ENCODE measurements at places on chromosomes 2 and 18. TPM values are rescaled to one million over a fixed set of nuclear protein-coding genes. Genes with fewer than 3 reads are reported as not detected.

GRCh38 chr2:24571828-24572442 is 80.9 kb downstream of the NCOA1 start:
- H3K4me1 ChIP-seq = no peaks in the 10 kb centered on the region
- H3K36me3 ChIP-seq = no peaks in the 10 kb centered on the region
- peak overlapping the region; percentile 19 for H3K27ac ChIP-seq
- no peak overlapping the region for H3K4me3 ChIP-seq
- H3K27me3 ChIP-seq = no peaks in the 10 kb centered on the region
- DNase-seq = no peak

- DNase-seq = peak; percentile 1
- H3K36me3 ChIP-seq = no peaks in the 10 kb centered on the region
- no peaks in the 10 kb centered on the region for H3K4me1 ChIP-seq
- H3K4me3 ChIP-seq = no peak overlapping the region
- no peaks in the 10 kb centered on the region for H3K27me3 ChIP-seq
These were observed 36.9 kb downstream of the CRACDL start for GRCh38 chr2:98899041-98899702.

GRCh38 chr2:227038550-227039189 is 125.3 kb downstream of the COL4A4 start:
- no peak overlapping the region for H3K4me3 ChIP-seq
- H3K27ac ChIP-seq = no peak overlapping the region
- H3K36me3 ChIP-seq = no peaks in the 10 kb centered on the region
- no peak for DNase-seq
- no peaks in the 10 kb centered on the region for H3K27me3 ChIP-seq
- H3K4me1 ChIP-seq = peaks cover 6% of the 10 kb centered on the region

- H3K27me3 ChIP-seq = no peaks in the 10 kb centered on the region
- H3K27ac ChIP-seq = peak overlapping the region; percentile 39
- H3K4me3 ChIP-seq = no peak overlapping the region
- no peaks in the 10 kb centered on the region for H3K36me3 ChIP-seq
- no peak for DNase-seq
These were observed 146.4 kb upstream of the ID2 start for GRCh38 chr2:8535469-8535795.

DNA sequence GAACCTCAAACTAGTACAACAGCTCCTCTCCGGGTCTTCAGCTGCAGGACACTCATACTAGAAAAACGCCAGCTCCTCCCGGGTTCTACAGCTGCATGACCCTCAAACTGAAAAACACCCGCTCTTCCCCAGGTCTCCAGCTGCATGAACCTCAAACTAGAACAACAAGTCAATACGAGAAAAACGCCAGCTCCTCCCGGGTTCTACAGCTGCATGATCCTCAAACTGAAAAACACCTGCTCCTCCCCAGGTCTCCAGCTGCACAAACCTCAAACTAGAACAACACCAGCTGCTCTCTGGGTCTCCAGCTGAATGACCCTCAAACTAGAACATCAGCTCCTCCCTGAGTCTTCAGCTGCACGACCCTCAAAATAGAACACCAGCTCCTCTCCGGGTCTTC is 315.0 kb upstream of the TFPI start:
- H3K27me3 ChIP-seq = no peaks in the 10 kb centered on the region
- no peak overlapping the region for H3K4me3 ChIP-seq
- no peak for DNase-seq
- peaks cover 4% of the 10 kb centered on the region for H3K4me1 ChIP-seq
- no peak overlapping the region for H3K27ac ChIP-seq

DNA sequence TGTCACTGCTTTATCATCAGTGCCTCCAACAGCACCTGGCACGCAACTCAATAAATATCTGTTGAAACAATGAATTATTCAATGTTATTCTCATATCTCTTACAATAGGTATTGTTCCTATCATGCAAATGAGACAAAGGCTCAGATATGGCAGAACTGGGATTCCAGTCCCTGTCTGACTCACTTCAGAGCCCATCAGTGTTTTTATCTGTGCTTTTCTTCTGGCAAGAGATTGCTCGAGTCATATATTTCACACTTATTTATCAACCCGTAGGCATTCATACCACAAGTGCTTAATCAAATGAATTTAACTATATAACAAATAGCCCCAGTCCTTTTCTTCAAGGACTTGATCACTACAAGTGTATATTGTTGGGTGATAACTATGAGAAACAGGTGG is 76.4 kb upstream of the TSPYL6 start:
- no peak for DNase-seq
- H3K4me1 ChIP-seq = no peaks in the 10 kb centered on the region
- H3K36me3 ChIP-seq = no peaks in the 10 kb centered on the region
- H3K27ac ChIP-seq = no peak overlapping the region
- H3K27me3 ChIP-seq = no peaks in the 10 kb centered on the region

GRCh38 chr2:17263570-17263968 is 254.7 kb downstream of the RAD51AP2 start:
- no peaks in the 10 kb centered on the region for H3K4me1 ChIP-seq
- DNase-seq = no peak
- H3K27me3 ChIP-seq = no peaks in the 10 kb centered on the region
- no peaks in the 10 kb centered on the region for H3K36me3 ChIP-seq
- no peak overlapping the region for H3K4me3 ChIP-seq
- no peak overlapping the region for H3K27ac ChIP-seq

DNA sequence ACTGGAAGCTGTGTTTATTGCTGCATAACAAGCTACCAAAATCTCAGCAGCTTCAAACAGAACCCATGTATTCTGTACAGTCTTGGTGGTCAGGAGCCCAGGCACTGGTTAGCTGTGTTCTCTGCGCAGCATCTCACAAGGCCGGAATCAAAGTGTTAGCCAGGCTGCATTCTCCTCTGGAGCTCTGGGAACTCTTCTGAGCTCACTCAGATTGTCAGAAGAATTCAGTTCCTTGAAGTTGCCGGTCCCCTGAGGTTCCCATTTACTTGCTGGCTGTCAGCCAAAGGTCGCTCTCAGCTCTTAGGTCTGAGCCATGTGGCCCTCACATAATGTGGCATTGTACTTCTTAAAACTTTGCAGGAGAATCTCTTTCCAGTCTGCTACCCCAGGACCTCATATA is 123.6 kb upstream of the SMIM21 start:
- DNase-seq = peak; percentile 28
- H3K4me1 ChIP-seq = no peaks in the 10 kb centered on the region
- no peak overlapping the region for H3K27ac ChIP-seq

DNA sequence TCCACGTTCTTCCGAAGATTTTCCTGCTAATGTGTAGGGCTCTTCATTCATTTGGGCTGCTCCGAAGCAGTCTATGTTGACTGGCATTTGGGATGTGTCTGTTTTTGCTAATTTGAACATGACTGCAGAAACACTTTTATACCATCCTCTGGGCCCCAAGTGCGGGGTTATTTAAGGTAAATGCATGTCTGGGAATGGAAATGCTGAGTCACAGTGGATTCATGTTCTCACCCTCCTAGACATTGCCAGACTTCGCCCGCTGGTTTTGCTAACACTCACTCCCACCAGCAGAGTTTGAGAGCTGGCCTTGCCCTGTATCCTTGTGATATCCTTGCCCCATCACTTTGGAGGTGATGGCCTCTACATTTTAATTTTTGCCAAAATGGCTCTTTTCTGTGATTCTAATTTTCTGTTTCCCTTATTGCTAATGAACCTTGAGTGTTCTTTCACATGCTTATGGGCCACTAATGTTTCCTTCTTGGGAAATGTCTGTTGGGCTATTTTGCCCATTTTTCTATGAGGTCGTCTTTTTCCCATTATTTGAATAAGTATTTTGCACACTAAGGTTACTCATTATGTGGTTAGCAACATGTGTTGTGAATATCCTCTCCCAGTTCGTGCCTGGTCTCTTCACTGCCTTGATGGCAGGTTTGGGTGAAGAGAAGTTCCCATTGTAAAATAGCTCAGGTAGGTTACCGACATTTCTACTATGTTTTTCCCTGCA is 204.1 kb downstream of the GLI2 start:
- peak; percentile 56 for DNase-seq
- H3K4me1 ChIP-seq = peaks cover 56% of the 10 kb centered on the region
- H3K36me3 ChIP-seq = no peaks in the 10 kb centered on the region
- H3K27ac ChIP-seq = peak overlapping the region; percentile 64
- no peak overlapping the region for H3K4me3 ChIP-seq

DNA sequence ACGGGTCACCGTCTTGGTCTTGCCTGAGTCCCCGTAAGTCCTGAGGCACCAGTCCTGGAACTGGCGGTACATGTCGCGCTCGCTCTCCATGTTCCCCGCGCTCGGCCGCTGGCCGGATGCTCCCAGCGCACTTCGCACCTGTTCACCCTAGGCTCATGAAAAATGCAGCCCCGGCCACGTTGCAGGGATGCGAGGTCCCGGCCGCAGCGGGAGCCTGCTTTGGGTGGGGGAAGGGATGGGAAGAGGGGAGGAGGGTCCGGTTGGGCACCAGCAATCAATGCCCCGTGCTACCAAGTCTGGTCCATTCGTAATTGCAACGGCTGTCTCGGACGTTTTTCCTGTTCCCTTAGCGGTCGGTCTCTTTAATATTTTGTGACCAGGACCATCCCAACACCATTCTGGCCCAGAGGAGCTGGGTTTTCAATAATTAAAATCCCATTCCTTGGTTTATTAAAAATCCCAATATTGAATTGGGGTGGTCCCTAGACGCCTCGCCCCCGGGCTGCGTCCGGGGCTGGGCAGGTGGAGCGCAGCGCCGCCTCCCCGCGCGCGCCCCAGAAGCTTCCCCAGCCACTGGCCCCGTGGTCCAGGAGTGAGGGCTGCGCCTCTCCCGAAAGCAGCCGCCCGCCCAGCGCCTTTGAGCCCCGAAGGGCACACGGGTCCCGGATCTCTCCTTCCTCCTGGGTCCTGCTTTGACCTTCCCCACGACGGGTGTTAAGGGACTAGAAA is 1.4 kb downstream of the NOL4 start:
- no peaks in the 10 kb centered on the region for H3K36me3 ChIP-seq
- peak overlapping the region; percentile 46 for H3K4me3 ChIP-seq
- peaks cover 20% of the 10 kb centered on the region for H3K4me1 ChIP-seq
- DNase-seq = peak; percentile 13
- H3K27ac ChIP-seq = no peak overlapping the region

Gene CFAP221
- 8.1 TPM for total RNA-seq

Gene COQ10B
- total RNA-seq = 44.4 TPM

Gene TEKT4
- not detected for total RNA-seq

Gene LRRTM4
- 3.5 TPM for total RNA-seq

Gene CMPK2
- 7.0 TPM for total RNA-seq

Gene C2orf81
- 0.32 TPM for total RNA-seq

Gene INHBB
- total RNA-seq = 4.4 TPM

Measured in hepatocyte (in vitro differentiated cells).